Lower lobe of right lung (tissue), 2 donors: ENCODE measurements at places on chromosomes 3 and 15. TPM values are rescaled to one million over a fixed set of nuclear protein-coding genes. Genes with fewer than 3 reads are reported as not detected.

DNA sequence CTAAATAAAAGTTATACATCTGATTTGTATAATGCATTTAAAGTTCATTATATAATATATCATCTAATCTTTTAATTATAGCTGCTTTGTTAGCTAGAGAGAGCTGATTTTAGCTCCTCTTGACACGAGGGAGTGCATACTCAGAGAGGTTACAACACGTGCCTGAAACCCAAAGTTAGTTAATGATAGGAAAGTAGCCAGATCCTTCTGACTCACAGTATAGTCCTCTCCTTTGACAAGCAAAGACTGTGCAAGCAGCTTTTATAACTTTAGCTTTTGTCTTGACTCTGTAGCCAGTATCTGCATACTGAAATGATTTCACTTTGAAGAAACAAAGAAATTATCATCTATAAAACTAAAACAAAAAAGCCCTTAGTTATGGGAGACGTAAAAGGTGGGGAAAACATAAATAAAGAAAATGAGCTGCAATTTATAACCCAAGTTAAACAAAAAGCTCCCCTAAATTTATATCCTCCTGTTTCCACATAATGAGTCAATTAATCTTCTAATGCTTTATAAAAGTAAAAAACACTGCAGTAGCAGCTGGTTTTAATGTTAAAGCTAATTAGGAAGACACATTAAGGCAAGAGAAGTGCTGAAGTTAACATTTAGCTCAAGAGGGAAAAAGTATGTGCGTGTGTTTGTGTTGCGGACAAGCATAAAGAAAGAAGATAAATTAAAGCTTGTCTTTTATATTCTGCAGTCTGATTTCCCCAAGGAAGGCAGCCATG is 13.1 kb downstream of the GABRR3 start:
- DNase-seq = no peak
- H3K36me3 ChIP-seq = no peaks in the 10 kb centered on the region
- H3K4me1 ChIP-seq = peaks cover 4% of the 10 kb centered on the region
- no peaks in the 10 kb centered on the region for H3K27me3 ChIP-seq
- no peak overlapping the region for H3K27ac ChIP-seq

GRCh38 chr3:99948467-99949089 is 130.9 kb downstream of the CMSS1 start:
- DNase-seq = no peak
- H3K27ac ChIP-seq = no peak overlapping the region
- peaks cover 20% of the 10 kb centered on the region for H3K4me1 ChIP-seq
- H3K36me3 ChIP-seq = no peaks in the 10 kb centered on the region
- H3K4me3 ChIP-seq = no peak overlapping the region

- no peaks in the 10 kb centered on the region for H3K36me3 ChIP-seq
- no peak for DNase-seq
- peak within 1 kb of the TSS; percentile 82 for H3K4me3 ChIP-seq
- H3K27ac ChIP-seq = peak within 1 kb of the TSS; percentile 87
Measured at GRCh38 chr15:99249270-99249841, at the start of gene TTC23. TTC23 (minus strand) TSS chr15:99249581; CDS start chr15:99228712, 20,869 bp downstream.

- no peaks in the 10 kb centered on the region for H3K4me1 ChIP-seq
- H3K36me3 ChIP-seq = no peaks in the 10 kb centered on the region
- DNase-seq = no peak
- H3K27me3 ChIP-seq = no peaks in the 10 kb centered on the region
Measured at GRCh38 chr3:56055546-56055945, 412.7 kb downstream of the ERC2 start.

The ADAMTS9 gene
- total RNA-seq = 11.7 TPM

GRCh38 chr15:40958146-40958545 is 4.9 kb downstream of the CHAC1 start:
- H3K4me1 ChIP-seq = peaks cover 21% of the 10 kb centered on the region
- H3K27me3 ChIP-seq = no peaks in the 10 kb centered on the region
- H3K27ac ChIP-seq = no peak overlapping the region
- no peak for DNase-seq
- H3K4me3 ChIP-seq = no peak overlapping the region

The TRANK1 gene
- total RNA-seq = 36.9 TPM

DNA sequence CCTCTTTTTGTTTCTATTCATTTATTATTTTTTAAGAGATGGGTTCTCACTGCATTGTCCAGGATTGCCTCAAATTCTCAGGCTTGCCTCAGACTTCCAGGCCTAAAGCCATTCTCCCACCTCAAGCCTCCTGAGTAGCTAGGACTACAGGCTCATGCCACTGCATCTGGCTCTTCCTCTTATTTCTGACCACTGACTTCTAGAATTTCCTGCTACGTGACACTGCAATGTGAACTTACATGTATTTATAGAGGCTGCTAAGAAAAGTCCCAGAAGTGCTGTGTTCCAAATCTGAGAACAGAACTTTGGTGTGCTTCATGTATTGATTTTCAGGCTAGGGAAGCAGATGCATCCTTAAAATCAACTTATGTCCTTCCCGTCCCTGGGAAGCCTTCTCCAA is 407.4 kb downstream of the RSL24D1 start:
- H3K27me3 ChIP-seq = no peaks in the 10 kb centered on the region
- H3K4me1 ChIP-seq = no peaks in the 10 kb centered on the region

DNA sequence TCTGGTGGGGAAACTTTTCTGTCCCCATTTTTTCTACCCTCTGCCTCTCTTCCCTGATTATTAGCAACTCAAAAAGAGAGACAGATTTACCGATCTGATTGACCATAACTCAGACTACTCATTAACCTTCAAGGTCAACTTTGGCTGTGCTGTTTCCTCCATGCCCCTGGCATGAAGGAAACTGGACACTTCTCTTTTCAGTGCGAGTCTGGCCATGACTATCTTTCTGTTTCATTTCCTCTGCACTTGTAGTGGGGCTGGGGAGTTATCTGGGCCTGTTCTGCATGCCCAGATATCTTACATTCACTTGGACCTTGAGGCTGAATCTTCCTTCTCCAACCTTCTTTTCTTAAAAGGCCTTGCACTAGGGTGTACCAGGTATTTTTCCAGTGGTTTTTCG is 76.9 kb upstream of the SLCO2A1 start:
- no peak for DNase-seq
- no peak overlapping the region for H3K4me3 ChIP-seq
- H3K4me1 ChIP-seq = no peaks in the 10 kb centered on the region
- H3K27ac ChIP-seq = no peak overlapping the region
- H3K36me3 ChIP-seq = no peaks in the 10 kb centered on the region

GRCh38 chr15:69568173-69569009 is 115.8 kb downstream of the RPLP1 start:
- no peak overlapping the region for H3K4me3 ChIP-seq
- H3K4me1 ChIP-seq = no peaks in the 10 kb centered on the region
- no peak for DNase-seq

- no peak overlapping the region for H3K27ac ChIP-seq
- H3K27me3 ChIP-seq = no peaks in the 10 kb centered on the region
- H3K36me3 ChIP-seq = no peaks in the 10 kb centered on the region
- H3K4me1 ChIP-seq = no peaks in the 10 kb centered on the region
Measured at GRCh38 chr3:57838627-57839026, 82.5 kb downstream of the SLMAP start.

The GP5 gene
- total RNA-seq = 0.38 TPM

- H3K4me1 ChIP-seq = no peaks in the 10 kb centered on the region
- H3K36me3 ChIP-seq = no peaks in the 10 kb centered on the region
- DNase-seq = no peak
- no peak overlapping the region for H3K4me3 ChIP-seq
Measured at GRCh38 chr3:115974940-115975339, 351.6 kb downstream of the GAP43 start.

- no peak overlapping the region for H3K4me3 ChIP-seq
- H3K36me3 ChIP-seq = no peaks in the 10 kb centered on the region
- no peaks in the 10 kb centered on the region for H3K27me3 ChIP-seq
- no peak overlapping the region for H3K27ac ChIP-seq
- DNase-seq = no peak
Measured at GRCh38 chr15:66096688-66097058, 156.9 kb downstream of the MEGF11 start.

GRCh38 chr15:38085114-38085513 is 150.7 kb downstream of the TMCO5A start:
- peaks cover 23% of the 10 kb centered on the region for H3K4me1 ChIP-seq
- no peak for DNase-seq
- no peak overlapping the region for H3K4me3 ChIP-seq
- H3K36me3 ChIP-seq = no peaks in the 10 kb centered on the region
- H3K27me3 ChIP-seq = no peaks in the 10 kb centered on the region

- no peak overlapping the region for H3K4me3 ChIP-seq
- H3K36me3 ChIP-seq = no peaks in the 10 kb centered on the region
- DNase-seq = no peak
- H3K27me3 ChIP-seq = no peaks in the 10 kb centered on the region
- peaks cover 52% of the 10 kb centered on the region for H3K4me1 ChIP-seq
Measured at GRCh38 chr15:56984681-56985481, 66.4 kb downstream of the TCF12 start.

The CDCP1 gene
- 28.7 TPM for total RNA-seq

GRCh38 chr3:35654476-35654875 is 15.2 kb downstream of the ARPP21 start:
- H3K27ac ChIP-seq = no peak overlapping the region
- H3K36me3 ChIP-seq = no peaks in the 10 kb centered on the region
- no peaks in the 10 kb centered on the region for H3K27me3 ChIP-seq
- DNase-seq = no peak
- H3K4me3 ChIP-seq = no peak overlapping the region

GRCh38 chr3:106703524-106703923 is 673.7 kb upstream of the CCDC54 start:
- no peak overlapping the region for H3K4me3 ChIP-seq
- no peaks in the 10 kb centered on the region for H3K36me3 ChIP-seq
- no peak for DNase-seq

- no peaks in the 10 kb centered on the region for H3K4me1 ChIP-seq
- H3K27me3 ChIP-seq = no peaks in the 10 kb centered on the region
- no peak overlapping the region for H3K4me3 ChIP-seq
- H3K36me3 ChIP-seq = no peaks in the 10 kb centered on the region
Measured at GRCh38 chr3:180855364-180855763, 57.1 kb upstream of the FXR1 start.

- no peak for DNase-seq
- no peaks in the 10 kb centered on the region for H3K36me3 ChIP-seq
- no peak overlapping the region for H3K27ac ChIP-seq
- H3K27me3 ChIP-seq = no peaks in the 10 kb centered on the region
Measured at GRCh38 chr3:21795152-21795837, 44.3 kb upstream of the ZNF385D start.

The MKRN3 gene
- total RNA-seq = 0.41 TPM

DNA sequence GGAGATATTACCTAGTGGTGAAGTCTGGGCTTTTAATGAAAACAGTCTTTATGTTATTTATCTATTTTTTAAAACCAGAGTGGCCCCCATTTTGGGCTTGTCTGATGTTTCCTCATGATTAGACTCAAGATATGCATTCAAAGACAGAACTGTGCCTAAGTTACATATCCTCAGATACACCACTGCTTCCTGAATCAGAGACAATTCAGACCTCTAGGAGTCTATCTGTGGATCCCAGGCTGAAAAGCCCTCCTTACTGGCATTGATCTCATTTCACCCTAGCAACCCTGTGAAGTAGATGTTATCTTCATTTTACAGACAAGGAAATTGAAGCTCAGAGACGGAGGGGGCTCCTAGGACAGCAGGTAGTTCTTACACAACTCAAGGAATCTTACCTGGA is 16.8 kb upstream of the TGM5 start:
- H3K36me3 ChIP-seq = no peaks in the 10 kb centered on the region
- H3K27ac ChIP-seq = no peak overlapping the region
- H3K4me3 ChIP-seq = no peak overlapping the region
- peaks cover 10% of the 10 kb centered on the region for H3K27me3 ChIP-seq

The NGLY1 gene
- 34.1 TPM for total RNA-seq

GRCh38 chr3:146529021-146529420 is 15.4 kb downstream of the PLSCR1 start:
- no peak overlapping the region for H3K4me3 ChIP-seq
- no peak for DNase-seq
- H3K4me1 ChIP-seq = no peaks in the 10 kb centered on the region
- no peak overlapping the region for H3K27ac ChIP-seq
- H3K27me3 ChIP-seq = no peaks in the 10 kb centered on the region
- peaks cover 85% of the 10 kb centered on the region for H3K36me3 ChIP-seq

The SLC24A5 gene
- not detected for total RNA-seq

GRCh38 chr3:123111640-123112039 is 44.8 kb downstream of the PDIA5 start:
- H3K4me1 ChIP-seq = no peaks in the 10 kb centered on the region
- no peak overlapping the region for H3K27ac ChIP-seq
- peaks cover 71% of the 10 kb centered on the region for H3K36me3 ChIP-seq
- no peak for DNase-seq
- no peak overlapping the region for H3K4me3 ChIP-seq

The SENP8 gene
- 3.6 TPM for total RNA-seq

DNA sequence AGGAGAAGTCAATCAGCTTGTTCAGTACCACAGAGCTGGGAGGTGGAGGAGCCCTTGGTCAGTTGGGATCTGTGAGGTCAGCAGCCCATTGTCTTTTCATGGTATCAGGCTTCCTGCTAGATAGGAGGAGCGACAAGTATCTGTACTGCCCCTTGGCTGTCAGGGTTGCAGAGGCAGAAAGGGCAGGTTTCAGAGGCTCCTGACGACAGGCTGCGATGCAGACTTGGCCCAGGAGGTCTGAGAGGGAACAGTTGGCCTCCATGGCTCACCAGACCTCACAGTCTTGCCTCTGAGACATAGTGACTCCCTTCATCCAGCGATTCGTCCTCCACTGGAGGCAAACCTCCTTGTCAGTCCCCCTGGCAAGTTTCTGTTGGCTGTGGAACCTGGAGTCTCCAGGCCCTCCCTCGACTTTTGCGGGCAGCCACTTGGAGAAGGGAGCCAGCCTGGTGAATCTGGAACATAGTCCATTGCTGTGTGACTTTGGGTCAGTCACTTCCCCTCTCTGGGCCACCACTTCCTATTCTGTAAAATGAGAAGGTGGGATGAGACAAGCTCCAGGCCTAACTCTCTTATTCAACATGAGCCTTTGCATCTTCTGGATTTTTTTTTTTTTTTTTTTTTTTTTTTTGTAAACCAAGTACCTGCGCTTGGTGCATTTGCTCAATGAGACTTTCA is 177.9 kb upstream of the TLE3 start:
- no peaks in the 10 kb centered on the region for H3K27me3 ChIP-seq
- peaks cover 13% of the 10 kb centered on the region for H3K4me1 ChIP-seq
- H3K36me3 ChIP-seq = no peaks in the 10 kb centered on the region
- H3K27ac ChIP-seq = no peak overlapping the region
- no peak overlapping the region for H3K4me3 ChIP-seq

DNA sequence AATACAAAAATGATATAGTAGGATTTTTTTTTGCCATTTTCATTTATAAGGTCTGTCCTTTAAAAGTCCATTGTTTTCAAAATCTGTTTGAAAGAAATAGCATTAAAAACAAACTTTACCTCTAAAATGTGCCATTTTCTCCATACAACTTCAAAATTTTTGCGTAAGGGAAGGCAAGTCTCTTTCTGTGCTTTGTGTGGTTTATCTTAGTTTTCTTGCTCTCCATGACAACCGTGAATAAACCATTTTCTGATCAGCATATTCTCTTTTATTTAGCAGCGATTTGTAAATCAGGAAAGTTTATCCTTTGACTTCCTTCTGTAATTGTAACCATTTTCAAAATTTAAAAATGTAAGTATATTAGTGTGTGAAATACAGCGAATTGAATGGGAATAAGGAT is 147.9 kb upstream of the CGNL1 start:
- H3K36me3 ChIP-seq = peaks cover 12% of the 10 kb centered on the region
- H3K27ac ChIP-seq = peak overlapping the region; percentile 6
- peaks cover 4% of the 10 kb centered on the region for H3K4me1 ChIP-seq
- no peak overlapping the region for H3K4me3 ChIP-seq
